ENCODE measurements at places on chromosomes 11 and 22. TPM values are rescaled to one million over a fixed set of nuclear protein-coding genes. Genes with fewer than 3 reads are reported as not detected.
A peak's percentile ranks its signal among the peaks of the same experiment; 100 is the strongest.

DNA sequence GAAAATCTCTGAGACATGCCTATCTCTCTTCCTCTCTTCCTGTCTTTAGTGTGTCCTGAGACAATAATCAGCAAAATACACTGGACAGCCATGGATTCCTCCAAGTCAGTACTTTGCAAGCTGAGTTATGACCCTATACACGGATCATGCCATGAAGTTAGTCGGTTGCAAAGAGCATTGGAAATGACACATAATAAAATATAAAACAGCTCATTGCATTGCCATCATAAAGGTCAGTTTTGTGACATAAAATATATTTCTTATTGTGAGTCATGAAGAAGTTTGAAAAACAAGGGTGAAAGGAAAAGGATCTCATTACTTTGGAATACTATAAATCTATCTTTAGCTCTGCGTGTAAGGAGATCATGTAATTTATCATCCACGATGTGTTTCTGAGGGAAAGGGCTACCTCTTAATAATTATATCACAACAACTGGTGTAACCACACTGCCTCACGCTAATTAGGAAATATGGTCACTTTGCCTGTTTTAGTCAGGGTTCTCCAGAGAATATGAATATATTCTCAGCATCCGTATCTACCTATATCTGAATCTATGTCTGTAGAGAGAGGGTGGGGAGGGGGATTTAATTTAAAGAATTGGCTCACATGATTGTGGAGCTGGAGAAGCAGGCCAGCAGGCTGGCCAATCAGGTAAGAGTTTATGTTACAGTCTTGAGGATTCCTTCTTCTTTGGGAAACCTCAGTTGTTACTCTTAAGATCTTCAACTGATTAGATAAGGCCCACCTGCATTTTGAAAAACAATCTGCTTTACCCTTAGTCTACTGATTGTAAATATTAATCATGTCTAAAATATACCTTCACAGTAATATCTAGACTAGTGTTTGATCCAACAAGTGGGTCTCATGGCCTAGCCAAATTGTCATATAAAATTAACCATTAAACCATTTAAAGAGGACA lies 198.8 kb downstream of the FAT3 start:
- DNase-seq = no peak
- H3K4me3 ChIP-seq = no peak overlapping the region
- no peaks in the 10 kb centered on the region for H3K4me1 ChIP-seq
- no peaks in the 10 kb centered on the region for H3K36me3 ChIP-seq
- no peak overlapping the region for H3K27ac ChIP-seq
- H3K27me3 ChIP-seq = no peaks in the 10 kb centered on the region

DNA sequence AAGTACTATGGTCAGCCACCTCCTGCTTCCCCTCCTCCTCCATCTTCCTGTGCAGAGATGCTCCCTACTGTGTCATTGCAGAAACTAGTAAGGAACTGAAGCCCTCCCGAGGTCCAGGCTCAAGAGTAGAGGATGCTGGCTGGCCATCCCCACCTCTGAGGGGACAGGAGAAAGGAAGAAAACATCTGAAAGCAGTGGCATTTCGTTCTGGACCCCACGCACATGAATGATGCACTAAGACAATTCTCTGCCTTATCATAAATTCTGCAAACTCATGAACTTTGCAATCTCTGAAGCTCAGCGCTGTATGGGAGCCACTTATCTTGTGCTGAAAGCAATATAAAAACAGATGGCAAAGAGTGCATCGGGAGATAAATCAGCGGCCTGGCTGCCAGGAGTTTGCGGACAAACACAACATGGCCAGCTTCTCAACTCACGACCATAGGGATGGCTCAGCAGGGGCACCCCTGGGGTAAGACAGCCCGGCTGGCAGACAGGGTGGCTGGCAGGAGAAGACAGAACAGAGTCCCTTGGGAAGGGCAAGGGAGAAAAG lies 306.4 kb downstream of the NXPE2 start:
- no peak overlapping the region for H3K4me3 ChIP-seq
- H3K27ac ChIP-seq = no peak overlapping the region
- H3K4me1 ChIP-seq = no peaks in the 10 kb centered on the region
- no peaks in the 10 kb centered on the region for H3K27me3 ChIP-seq

SAA4 gene
- not detected for total RNA-seq

KCNE3 gene
- total RNA-seq = not detected

OR51Q1 gene
- not detected for total RNA-seq

SLC22A12 gene
- not detected for total RNA-seq

C1QTNF4 gene
- total RNA-seq = 0.74 TPM

DSCAML1 gene
- total RNA-seq = 1.5 TPM

DNA sequence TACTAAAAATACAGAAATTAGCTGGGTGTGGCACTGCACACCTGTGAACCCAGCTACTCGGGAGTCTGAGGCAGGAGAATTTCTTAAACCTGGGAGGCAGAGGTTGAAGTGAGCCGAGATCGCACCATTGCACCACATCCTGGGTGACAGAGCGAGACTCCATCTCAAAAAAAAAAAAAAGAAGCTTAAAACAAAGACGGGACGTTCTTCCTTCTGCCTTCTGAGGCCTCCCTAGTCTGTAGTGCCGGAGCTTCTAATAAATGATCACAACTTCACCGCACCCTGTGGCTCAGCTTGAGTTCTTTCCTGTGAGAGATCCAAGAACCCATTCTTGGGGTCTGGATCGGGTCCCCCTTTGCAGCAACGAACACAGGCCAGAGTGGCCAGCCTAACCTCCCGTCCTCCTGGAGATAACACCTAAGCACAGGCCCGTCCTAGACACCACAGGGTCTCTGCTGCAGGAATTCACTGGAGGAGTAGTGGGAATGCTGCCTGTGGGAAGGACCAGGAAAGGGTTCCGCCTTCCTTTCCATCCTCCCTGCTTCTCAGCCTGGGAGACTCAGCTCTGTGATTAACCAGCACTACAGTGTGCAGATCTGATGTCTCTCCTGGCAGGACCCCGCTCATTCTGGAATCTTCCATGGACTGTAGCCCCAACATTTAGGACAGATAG lies 2.2 kb upstream of the APOBEC3H start:
- no peaks in the 10 kb centered on the region for H3K36me3 ChIP-seq
- H3K27ac ChIP-seq = peak overlapping the region; percentile 52
- peak overlapping the region; percentile 29 for H3K4me3 ChIP-seq
- no peaks in the 10 kb centered on the region for H3K27me3 ChIP-seq
- no peak for DNase-seq

HSPB2 gene
- 0.19 TPM for total RNA-seq

DNA sequence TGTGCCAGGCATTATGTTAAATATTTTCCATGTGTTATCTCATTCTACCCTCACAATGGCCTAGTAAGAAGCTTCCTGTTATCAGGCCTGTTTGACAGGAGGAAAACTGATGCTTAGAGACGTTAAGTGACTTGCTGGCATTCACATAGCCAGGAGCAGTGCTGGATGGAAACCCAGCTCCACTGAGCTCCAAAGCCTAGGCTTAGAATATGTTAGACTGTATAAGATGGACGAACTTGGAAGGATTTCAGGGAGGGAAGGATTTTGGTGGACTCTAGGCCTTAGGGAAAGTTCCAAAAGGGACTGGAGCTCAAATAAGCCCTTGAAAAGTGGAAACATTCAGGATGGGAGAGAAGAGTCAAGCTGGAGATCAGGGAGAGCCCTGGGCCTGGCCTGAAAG lies 2.1 kb downstream of the CD44 start:
- peak overlapping the region; percentile 90 for H3K4me3 ChIP-seq
- DNase-seq = no peak
- H3K27ac ChIP-seq = peak overlapping the region; percentile 96
